ENCODE measurements at places on chromosomes 11 and 22.
A peak's percentile ranks its signal among the peaks of the same experiment; 100 is the strongest.

DNA sequence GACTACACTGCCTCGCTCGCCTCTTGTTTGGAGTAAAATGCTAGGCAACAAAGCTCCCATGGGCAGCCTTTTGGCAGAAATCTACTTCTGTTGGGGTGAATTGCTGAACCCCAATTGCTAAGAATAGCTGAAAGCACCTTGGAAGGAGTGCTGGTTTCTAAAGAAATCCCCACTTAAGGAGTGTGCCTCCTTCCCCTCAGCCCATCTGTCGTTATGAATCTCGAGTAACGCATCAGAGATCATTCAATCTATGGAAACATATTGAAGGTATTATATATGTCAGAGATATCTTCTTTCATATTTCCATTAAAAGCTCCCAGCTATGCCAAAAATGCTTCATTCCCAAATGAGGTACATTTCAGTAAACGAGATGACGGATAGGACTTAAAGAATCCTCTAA lies 229.6 kb upstream of the BLID start:
- DNase-seq: no peak

DNA sequence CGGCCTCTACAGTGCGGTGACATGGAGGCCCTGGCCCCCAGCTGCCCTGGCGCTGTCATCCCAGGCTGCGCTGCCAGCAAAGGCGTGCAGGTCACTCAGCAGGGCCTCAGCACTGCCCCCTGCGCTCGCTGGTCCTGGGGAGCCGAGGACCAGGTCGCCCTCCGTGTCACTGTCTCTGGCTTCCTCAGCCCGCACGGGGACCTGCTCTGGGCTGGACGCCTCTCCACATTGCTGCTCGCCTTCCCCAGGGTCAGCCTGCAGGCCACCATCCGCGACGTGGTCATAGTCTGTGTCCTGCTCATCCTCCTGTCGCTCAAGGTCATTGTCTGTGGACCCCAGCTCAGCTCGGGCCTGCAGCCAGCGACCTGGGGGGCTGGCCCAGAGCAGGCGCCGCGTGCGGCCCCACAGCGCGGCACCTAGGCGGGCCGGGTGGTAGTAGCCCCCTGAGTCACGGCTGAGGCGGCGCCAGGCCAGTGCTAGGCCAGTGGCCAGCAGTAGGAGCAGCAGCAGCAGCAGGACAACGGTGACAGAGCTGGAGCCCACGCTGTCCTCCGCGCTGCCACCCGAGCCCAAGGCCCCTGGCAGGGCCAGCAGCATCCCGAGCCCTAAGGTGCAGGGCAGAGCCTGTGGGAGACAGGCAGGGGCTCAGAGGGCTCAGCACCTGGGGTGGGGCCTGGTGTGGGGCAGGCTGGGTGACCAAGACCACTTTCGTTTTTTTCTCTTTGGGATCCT lies 1.6 kb downstream of the PTPRCAP start:
- DNase-seq: no peak

DNA sequence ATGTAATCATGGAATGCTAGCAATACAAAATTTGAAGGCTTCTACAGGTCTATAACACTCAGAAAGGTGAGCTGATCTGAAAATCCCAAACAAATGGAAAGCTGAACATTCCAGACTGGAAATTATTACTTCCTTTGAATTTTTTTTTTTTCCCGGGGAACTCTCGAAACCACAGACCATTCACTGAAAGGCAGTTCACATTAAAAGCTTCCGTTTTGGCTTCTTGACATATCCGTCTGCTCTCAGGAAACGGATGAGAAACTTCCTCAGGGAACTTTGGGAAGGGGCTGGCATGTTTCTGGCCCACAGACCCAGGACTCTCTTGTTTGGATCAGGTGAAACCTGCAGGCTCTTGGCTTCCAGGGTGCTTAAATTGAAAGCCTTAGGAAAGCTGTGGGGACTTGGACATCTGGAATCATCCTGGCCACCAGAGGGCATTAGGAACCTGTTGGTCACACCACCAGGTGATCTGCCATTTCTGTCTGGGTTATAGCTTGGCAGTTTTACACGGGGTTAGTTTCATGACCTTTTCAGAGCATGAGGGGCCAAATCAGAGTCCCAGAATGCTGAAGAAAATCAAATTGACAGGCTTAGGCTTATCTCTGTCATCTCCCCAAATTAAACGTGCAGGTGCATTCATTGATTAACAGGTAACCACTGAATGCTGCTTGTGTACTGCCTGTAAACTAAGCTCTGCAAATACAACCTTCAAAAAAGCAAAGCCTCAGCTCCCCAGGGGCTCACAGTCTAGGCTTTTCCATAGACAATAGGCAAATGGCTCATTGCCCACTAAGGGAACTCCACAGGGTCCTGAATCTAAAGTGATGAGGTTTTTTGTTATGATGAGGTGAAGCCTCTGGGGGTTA lies 22.7 kb upstream of the GRAMD1B start:
- DNase-seq: peak; percentile 72

DNA sequence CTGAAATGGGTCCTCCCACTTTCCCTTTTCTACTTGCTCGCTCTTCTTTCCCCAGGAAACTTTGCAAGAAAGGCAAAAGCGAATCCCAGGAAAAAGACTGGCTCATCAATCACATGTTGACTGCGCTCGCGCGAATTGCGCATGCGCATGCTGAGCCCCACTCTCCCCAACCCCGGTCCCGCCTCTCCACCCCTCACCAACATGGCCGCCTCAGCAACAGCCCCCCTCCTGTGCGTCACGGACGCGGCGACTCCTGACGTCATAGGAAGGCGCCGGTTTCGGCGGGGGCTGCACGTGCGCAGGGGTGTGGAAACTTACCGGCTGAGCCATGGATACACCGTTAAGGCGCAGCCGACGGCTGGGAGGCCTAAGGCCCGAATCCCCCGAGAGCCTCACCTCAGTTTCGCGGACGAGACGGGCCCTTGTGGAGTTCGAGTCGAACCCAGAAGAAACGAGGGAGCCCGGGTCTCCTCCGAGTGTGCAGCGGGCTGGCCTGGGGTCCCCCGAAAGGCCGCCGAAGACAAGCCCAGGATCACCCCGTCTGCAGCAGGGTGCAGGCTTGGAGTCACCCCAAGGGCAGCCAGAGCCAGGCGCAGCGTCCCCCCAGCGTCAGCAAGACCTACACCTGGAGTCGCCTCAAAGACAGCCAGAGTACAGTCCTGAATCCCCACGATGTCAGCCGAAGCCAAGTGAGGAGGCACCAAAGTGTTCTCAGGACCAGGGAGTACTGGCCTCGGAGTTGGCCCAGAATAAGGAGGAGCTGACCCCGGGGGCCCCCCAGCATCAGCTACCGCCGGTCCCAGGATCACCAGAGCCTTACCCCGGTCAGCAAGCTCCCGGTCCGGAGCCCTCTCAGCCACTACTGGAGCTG lies at the start of gene CCDC86:
CCDC86 (plus strand) TSS at position 317 of the 871 bp plus-strand sequence; CDS start at position 329, 12 bp downstream.
- peak; percentile 100 for DNase-seq

- DNase-seq: no peak
Measured at GRCh38 chr11:69918231-69918937, 99.2 kb upstream of the FGF3 start.

GRCh38 chr11:58466293-58466692 lies 24.3 kb upstream of the OR5B12 start:
- DNase-seq: no peak
